ENCODE measurements at places on chromosomes 7 and 10.

DNA sequence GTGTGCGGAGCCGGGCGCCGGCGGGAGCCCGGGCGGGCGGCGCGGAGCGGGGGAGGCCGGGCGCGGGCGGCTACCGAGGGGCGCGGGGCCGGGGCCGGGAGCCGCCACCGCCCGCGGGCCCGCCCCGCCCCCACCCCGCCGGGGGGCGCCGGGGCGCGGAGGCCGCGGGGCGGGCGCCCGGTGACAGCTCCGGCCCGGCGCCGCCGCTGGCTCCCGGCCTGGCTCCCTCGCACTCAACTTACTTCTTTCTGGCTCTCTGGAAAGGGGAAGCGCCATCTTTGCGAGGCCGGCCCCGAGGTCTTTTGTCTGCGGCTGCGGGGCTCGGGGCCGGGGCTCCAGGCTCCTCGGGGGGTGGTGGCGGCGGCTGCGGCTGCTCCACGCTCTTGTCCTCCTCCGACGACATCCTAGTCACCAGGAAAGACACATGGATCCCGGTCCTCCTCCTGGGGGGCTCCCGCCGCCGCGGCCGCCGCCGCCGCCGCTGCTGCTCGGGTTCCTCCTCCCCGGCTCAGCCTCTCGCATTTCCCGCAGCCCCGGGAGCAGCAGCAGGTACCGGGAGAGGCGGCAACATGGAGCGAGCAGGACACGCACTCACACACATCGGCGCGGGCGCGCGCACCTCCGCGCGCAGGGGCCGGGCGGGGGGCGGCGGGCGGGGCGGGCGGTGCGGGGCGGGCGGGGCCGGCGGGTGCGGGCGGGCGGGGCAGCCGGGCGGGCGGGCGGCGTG, at the start of gene KMT2C:
TSS of gene KMT2C (minus strand) at position 620 of the 727 bp plus-strand sequence. CDS start at position 403, 217 bp downstream.
- peak; percentile 69 for DNase-seq

- DNase-seq = no peak
Observed at GRCh38 chr10:104260775-104261115, 6.1 kb downstream of the GSTO1 start.

DNA sequence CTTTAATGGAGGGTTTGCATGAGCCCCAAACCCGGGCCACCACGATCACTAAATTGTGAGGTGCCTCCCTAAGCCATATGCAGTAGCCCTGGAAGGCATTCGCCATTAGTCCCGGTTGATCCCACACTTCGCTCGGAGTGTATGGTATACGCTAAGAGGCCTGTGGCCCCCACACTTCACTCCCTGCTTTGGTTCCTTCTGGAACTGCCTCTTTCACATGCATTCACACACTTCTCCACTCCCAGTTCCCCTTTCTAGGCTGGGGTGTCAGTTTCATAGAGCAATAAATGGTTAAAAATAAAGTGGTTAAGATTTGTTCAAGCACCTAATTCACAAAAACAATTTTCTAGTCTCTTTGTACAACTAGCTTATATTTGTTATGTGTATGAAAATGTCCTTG, 212.1 kb upstream of the KCND2 start:
- no peak for DNase-seq

- DNase-seq = no peak
Observed at GRCh38 chr7:74240482-74240881, 13.7 kb downstream of the RFC2 start.

DNA sequence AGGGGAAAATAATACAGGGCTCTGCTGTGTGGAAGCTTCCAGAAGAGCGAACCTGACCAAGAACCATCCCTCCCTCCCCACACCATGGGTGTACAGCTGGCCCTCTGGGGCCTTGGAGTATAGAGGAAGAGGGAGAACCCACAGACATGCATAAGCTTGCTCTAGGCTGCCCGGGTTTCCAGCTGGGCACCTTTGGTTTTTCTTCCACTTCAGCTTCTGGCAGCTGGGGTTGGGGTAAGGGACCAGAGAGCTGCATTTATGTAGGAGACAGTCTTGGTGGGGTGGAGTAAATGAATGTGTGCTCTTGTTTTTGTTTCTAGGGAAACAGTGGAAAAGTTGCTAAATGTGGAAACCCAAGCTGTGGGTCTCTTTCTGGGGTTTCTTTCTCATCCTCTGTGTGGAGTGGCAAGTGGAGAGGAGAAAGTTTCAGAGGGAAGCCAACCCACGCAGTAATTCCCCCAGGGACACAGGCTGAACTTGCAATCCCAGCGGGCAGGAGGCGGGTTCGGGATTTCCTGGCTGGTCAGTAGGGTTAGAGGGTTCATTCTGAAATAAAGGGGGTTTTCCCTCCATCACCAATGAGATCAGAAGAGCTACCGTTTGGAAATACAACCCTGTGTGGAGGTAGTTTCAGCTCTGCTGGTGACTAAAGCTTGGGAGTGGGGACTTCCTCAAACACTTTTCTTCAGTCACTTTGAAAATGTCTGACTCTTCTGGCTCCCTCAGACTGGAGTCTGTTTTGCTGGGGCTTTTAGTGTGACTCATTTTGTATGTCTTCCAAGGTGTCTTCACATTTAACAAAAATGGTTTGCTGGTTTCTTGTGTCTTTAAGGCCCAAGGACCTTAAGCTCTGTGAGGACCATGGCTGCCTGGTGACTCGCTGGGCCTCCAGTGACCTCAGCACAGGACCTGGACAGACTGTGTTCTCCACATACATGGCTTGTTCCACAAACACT, 22.2 kb upstream of the SRGN start:
- peak; percentile 14 for DNase-seq

DNA sequence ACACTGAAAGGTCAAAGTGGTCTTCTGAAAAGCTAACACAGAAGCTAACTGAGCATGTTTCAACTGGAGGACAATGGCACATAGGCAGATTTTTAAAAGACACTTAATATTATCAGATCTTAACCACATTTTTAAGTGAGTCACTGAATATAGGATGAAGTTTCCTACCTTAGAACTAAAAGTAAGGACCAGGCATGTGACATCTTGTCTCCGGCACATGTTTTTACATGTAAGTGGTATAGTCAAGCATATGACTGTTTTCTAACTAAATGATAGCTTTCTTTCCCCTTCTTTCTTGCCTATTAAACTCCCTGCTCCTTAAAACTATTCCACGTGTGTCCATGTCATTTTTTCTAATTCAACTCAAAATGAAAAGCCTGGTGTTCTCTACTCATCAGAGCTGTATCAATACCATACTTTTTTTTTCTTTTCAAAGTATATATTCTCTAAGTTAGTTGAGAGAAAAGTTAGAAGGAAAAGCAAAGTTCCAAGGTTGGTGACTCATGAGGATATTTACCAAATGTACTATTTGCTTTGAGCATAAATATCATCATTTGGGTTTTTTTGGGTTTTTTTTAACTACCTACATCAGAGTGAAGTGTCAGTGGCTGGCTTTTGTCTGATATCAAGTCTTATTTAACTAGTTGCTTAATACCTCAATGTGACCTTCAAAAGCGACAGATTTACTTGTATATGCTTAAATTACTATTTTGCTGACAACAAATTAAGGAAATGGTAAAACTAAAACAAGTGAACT, 127.5 kb downstream of the CRPPA start:
- no peak for DNase-seq

DNA sequence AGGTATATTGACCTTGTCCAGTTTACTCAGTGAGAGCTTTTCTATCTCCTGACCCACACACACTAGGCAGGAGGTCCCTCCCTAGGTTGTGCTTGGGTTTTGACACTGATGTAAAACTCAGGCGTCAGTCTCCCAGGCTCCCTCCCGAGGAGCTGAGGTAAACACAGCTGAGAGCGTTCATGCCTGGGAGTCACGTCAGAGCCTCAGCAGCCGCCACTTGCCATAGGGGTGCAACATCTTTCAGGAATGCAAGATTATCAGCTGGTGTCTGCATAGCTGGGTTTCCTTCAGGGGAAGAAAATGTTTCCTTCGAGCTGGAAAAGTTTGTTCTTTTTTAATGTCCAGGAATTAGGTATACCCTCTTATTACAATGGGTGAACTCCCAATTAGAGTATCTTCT, 70.6 kb downstream of the FGFR2 start:
- no peak for DNase-seq

DNA sequence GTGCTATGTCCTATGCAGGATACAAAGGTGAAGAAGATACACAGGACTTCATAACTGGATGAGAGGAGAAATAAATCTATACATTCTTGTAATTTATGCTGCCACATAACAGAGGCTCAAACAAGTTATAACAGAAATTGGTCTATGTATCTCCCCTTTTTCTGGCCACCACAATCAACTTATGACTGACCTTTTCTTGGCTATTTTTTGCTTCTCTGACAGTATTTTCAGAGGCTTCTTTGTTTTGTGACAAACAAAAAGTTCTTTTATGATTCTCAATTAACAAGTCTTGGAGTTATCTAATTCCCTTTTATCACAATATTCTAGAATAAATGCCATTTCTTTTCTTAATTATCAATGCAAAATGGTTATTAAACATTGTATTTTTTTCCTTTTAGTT, 953.0 kb upstream of the ZWINT start:
- no peak for DNase-seq

GRCh38 chr10:30691639-30692015, 62.1 kb upstream of the LYZL2 start:
- no peak for DNase-seq

- peak; percentile 53 for DNase-seq
Observed at GRCh38 chr7:140672382-140673062, at the start of gene ADCK2. Gene ADCK2, plus strand, starts transcription at chr7:140672945. Its CDS starts 386 bp downstream, at chr7:140673331.

DNA sequence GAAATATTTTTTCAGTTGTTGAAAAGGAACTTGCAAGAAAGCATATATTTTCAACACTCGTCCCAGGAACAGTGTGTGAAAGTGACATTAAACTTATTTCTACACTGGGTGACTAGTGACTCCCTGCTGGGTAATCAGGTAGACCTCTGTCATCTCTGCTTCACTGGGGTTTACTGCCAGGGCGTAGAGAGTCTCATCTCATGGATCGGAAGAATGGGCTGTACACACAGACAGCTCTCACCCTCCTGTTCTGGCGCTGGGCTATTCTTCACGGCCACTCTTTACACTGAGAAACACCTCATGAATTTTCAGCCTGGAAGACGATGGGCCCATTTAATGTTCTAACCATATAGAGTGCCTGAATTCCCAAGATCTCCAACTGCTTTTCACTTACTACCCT, 36.4 kb downstream of the NRP1 start:
- DNase-seq = no peak

GRCh38 chr7:39480901-39481300, 85.3 kb upstream of the YAE1 start:
- DNase-seq = no peak

DNA sequence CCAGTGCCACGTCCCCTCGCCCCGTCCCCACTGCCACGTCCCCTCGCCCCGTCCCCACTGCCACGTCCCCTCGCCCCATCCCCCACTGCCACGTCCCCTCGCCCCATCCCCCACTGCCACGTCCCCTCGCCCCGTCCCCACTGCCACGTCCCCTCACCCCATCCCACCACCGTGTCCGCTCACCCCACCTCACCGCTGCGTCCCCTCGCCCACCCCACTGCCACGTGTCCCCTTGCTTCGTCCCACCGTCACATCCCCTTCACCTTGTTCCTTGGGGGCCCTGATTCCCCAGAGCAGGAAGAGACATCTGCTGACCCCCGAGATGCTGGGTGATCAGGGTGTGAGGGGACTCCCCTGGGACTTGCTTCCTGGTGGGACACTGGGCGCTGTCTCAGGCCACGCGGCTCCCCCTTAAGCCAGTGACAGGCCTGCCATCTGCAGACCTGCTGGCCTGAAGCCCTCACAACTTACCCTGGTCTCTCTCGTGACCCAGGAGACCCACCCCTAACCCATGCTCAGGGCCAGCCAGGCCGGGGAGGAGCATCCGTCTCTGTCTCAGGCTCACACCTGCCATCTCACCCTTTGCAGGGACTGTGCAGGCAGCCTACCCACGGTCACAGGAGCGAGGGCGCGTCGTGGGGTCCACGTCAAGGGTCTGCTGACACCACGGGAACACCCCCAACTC, 260.4 kb downstream of the ELFN1 start:
- DNase-seq = no peak

DNA sequence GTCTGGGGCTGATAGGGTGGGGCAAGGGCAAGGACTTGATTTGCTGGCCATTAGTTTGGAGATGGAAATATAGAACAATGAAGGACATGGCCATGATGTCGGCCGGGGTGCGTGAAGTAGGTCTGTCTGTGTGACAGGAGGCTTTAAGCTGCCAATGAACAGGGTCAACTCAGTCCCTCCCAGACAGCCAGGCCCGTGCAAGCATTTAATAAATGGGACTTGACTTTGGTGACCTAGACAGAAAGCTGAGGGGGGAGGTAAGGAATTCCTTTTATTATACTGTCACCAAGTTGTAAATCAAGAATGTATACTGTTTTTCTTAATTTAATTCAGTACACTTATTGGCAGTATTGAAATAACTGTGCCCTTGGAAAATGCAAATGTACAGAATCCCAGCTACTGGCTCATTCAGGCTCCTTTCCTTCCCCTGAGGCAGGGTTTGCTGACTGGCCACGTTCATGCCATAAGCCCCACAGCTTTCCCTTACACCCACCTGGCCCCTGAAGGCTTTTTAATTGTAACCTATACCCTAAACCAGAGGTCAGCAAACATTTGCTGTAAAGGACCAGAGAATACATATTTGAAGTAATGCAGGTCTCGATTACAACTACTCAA, 87.2 kb downstream of the WIPF3 start:
- no peak for DNase-seq

GRCh38 chr7:137669706-137670105, 177.1 kb downstream of the DGKI start:
- no peak for DNase-seq

- DNase-seq = no peak
Observed at GRCh38 chr7:123057911-123058310, 62.4 kb upstream of the TAS2R16 start.

DNA sequence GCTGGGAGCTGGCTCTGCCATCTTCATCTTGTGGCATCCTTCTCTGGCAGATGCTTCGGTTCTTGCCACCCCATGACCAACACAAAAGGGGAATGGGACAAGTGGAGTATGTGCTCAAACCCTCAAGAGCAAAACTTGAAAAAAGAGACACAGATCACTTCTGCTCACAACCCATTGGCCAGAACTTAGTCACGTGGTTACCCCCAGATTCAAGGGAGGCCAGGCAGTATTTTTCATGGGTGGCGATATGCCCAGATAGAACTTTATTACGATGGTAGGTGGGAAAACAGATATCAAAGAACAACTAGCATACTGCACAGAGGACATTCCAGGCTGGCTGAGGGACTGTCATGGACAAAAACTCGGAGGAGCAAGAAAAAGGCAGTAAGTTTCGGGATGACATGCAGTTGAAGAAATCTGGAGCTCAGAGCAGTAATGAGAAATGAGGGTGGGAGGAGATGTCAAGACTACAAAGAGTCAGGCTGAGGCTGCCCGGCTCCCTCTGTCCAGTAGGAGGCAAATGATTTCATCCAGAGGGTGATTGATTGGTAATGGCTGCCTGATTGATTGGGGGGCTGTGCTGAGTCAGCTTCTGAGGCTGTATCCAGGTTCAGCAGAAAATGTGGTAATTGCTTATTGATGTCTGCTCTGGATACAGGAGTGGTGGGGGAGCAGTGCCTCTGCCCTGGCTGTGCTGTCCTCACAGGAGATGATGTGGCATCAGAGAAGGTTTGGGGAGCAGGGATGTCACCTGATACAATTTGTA, 25.3 kb downstream of the COL13A1 start:
- DNase-seq = no peak

GRCh38 chr10:88066876-88067275, 203.5 kb downstream of the PTEN start:
- no peak for DNase-seq

Measured in body of pancreas (tissue), 4 donors.